ENCODE measurements at places on chromosomes 11 and 22. TPM values are rescaled to one million over a fixed set of nuclear protein-coding genes. Genes with fewer than 3 reads are reported as not detected.

The DAGLA gene
- 12.2 TPM for total RNA-seq

The SLC15A3 gene
- total RNA-seq, result 19.4 TPM

- no peak for DNase-seq
- no peaks in the 10 kb centered on the region for H3K36me3 ChIP-seq
- H3K4me1 ChIP-seq, result no peaks in the 10 kb centered on the region
- no peak overlapping the region for H3K4me3 ChIP-seq
- no peak overlapping the region for H3K27ac ChIP-seq
- no peaks in the 10 kb centered on the region for H3K27me3 ChIP-seq
These were observed 114.6 kb upstream of the BID start for GRCh38 chr22:17888855-17889254.

DNA sequence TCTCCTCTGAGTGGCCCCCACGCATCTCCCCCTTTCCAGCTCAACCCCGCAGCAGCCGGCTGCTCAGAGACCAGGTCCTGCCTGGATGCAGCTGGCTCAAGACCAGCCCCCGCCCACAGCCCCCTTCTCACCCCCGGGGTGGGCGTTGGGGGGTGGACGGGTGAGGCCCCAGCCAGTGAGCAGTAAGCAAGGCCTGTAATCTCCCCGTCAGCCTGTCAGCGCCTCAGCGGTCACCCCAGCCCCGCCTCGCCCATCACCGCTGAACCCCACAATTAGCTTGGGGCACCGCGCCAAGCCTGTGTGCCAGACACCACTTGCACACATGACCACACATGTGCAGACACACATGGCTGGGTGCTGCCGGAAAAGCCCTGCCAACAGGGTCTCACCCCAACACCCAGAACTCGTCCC lies 5.9 kb downstream of the PLXNB2 start:
- no peaks in the 10 kb centered on the region for H3K36me3 ChIP-seq
- H3K27ac ChIP-seq, result peak overlapping the region; percentile 94
- no peaks in the 10 kb centered on the region for H3K27me3 ChIP-seq
- peaks cover 74% of the 10 kb centered on the region for H3K4me1 ChIP-seq
- H3K4me3 ChIP-seq, result peak overlapping the region; percentile 15

The HTR3B gene
- total RNA-seq, result not detected

- H3K4me1 ChIP-seq, result no peaks in the 10 kb centered on the region
- no peak overlapping the region for H3K27ac ChIP-seq
- no peak overlapping the region for H3K4me3 ChIP-seq
- DNase-seq, result no peak
- no peaks in the 10 kb centered on the region for H3K27me3 ChIP-seq
These were observed 630.4 kb downstream of the OPCML start for GRCh38 chr11:132901638-132902471.

The PLAAT4 gene
- 47.6 TPM for total RNA-seq

- H3K27ac ChIP-seq, result peak overlapping the region; percentile 76
- H3K4me3 ChIP-seq, result peak overlapping the region; percentile 73
- H3K27me3 ChIP-seq, result no peaks in the 10 kb centered on the region
- no peaks in the 10 kb centered on the region for H3K36me3 ChIP-seq
- H3K4me1 ChIP-seq, result no peaks in the 10 kb centered on the region
These were observed 2.0 kb upstream of the LARGE1 start for GRCh38 chr22:33922349-33922681.

DNA sequence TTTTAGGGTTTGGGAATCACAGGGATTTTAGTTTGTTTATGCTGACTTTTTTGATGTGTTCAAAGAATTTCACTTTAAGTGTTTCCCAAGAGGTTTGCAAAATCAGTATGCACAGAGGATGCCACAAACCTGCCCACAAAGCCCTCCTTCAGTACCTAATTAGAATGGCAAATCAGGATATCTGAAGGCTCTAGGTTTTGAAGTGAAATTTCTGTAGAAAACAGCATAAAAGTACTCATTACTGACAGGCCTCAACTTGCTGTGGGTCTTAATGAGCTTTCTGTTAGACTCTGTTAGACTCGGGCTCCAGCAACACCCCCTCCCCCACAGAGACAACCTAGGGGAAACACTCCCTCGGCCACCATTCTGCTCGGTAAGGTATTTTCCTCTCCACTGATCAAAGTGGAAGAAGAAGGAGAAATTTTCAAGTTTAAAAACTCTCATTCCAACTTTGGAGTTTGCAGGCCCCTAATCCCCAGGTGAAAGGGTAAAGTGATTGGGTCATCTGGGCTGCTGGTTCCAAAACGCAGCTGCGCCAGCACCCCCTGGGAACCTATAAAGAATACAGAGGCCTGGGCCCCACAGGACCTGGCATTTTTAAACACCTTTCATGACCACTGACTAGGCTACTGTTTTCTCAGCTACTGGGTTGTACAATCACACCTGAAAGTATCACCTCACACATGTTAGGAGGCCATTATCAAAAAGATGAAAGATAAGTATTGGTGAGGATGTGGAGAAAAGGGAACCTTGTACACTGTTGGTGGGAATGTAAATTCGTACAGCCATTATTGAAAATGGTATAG lies 67.5 kb downstream of the PLEKHA7 start:
- no peak for DNase-seq
- H3K4me3 ChIP-seq, result no peak overlapping the region
- no peaks in the 10 kb centered on the region for H3K27me3 ChIP-seq
- no peaks in the 10 kb centered on the region for H3K4me1 ChIP-seq

DNA sequence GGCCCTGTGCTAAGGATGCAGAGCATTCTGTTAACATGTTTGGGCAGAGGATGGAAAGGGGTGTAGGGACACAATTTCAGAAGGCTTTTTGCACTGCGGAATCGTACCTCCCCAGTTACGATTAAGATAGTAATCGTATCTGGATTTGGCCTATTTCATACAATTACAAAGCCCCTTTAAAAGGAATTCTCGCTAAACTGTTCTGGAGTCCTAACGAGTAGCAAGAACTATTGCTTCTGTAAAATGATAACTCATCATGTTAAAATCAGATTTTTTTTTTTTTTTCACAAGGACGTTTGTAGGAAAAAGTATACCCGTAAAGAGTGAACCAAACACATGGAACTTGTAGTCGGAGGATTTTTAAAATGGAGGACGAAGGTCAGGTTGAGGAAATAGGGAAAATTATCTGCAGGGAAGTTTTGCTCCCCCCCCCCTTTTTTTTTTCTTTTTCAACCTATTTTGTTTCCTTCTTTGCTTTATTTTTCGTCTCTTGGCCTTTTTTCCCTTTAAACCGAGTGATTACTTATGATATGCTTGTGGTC lies 934 bp downstream of the HSD17B12 start:
- H3K4me1 ChIP-seq, result no peaks in the 10 kb centered on the region
- no peaks in the 10 kb centered on the region for H3K36me3 ChIP-seq
- H3K27ac ChIP-seq, result peak overlapping the region; percentile 86
- H3K27me3 ChIP-seq, result no peaks in the 10 kb centered on the region
- no peak for DNase-seq

GRCh38 chr11:86135319-86135714 lies 66.4 kb upstream of the PICALM start:
- H3K4me3 ChIP-seq, result no peak overlapping the region
- H3K36me3 ChIP-seq, result no peaks in the 10 kb centered on the region
- no peak for DNase-seq
- H3K27me3 ChIP-seq, result no peaks in the 10 kb centered on the region
- H3K27ac ChIP-seq, result no peak overlapping the region
- H3K4me1 ChIP-seq, result no peaks in the 10 kb centered on the region

GRCh38 chr11:100545970-100546369 lies 141.1 kb upstream of the ARHGAP42 start:
- DNase-seq, result no peak
- no peaks in the 10 kb centered on the region for H3K4me1 ChIP-seq
- H3K36me3 ChIP-seq, result no peaks in the 10 kb centered on the region

The KIF18A gene
- 3.8 TPM for total RNA-seq

DNA sequence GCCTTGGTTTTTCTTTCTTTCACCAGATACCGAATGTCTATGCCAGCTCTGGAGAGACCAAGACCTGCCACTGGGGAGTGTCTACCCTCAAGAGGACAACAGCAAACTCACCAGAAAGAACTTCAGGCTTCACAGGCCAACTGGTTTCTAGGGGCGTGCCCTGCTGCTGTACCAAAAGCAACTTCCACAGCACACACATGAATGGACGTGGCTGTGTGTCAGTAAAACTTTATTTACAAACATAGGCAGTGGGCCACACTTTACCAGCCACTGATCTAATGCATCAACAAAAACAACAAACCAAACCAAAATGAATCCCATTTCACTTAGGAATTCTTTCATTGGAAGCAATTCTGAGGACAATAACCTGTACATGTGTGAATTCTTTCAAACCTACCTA lies 16.7 kb downstream of the DEAF1 start:
- no peak overlapping the region for H3K4me3 ChIP-seq
- DNase-seq, result no peak
- H3K27me3 ChIP-seq, result no peaks in the 10 kb centered on the region
- H3K4me1 ChIP-seq, result no peaks in the 10 kb centered on the region
- peaks cover 14% of the 10 kb centered on the region for H3K36me3 ChIP-seq

- H3K27me3 ChIP-seq, result no peaks in the 10 kb centered on the region
- DNase-seq, result peak; percentile 83
- H3K36me3 ChIP-seq, result no peaks in the 10 kb centered on the region
- peaks cover 27% of the 10 kb centered on the region for H3K4me1 ChIP-seq
These were observed at the start of gene GAS2L1 for GRCh38 chr22:29306175-29306834. GAS2L1 (plus strand) TSS chr22:29306650; CDS start chr22:29308106, 1,456 bp downstream.

The PDGFB gene
- total RNA-seq, result 9.9 TPM

The USH1C gene
- not detected for total RNA-seq

DNA sequence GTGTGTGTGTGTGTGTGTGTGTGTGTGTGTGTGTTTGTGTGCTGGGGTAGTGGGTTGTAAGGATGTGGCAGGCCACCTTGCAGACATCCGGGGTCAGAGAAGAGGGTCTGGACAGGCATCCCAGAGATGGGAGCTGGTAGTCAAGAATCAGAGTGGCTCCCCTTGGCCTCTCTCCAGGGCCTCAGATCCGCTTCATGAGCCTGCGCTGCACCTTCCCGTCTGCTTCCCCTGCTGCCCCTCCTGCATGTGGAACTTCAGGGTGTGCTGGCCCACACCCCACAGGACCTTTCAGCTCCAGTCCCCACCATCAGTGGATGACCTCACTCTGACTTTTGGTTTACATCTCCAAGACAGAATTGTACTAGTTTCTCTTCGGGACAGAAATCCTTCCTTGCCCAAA lies 31.2 kb downstream of the TREH start:
- DNase-seq, result no peak
- H3K27ac ChIP-seq, result no peak overlapping the region
- no peaks in the 10 kb centered on the region for H3K4me1 ChIP-seq
- H3K36me3 ChIP-seq, result peaks cover 31% of the 10 kb centered on the region

DNA sequence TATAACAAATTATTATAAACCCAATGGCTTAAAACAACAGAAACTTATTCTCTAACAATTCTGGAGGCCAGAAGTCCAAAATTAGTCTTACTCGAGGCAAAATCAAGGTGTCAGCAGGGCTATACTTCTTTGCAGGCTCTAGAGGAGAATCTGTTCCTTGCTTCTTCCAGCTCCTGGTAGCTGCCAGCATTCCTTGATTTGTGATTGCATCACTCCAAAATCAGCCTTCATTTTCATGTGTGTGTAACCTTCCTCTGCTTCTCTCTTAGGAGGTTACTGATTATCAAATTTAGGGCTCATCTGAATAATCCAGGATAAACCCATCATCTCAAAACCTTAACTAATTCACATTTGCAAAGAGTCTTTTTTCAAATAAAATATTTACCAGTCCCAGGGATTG lies 23.6 kb downstream of the GALNT18 start:
- no peak for DNase-seq
- H3K36me3 ChIP-seq, result no peaks in the 10 kb centered on the region
- H3K27ac ChIP-seq, result no peak overlapping the region
- no peak overlapping the region for H3K4me3 ChIP-seq
- no peaks in the 10 kb centered on the region for H3K4me1 ChIP-seq

GRCh38 chr11:34859496-34859895 lies 56.7 kb downstream of the APIP start:
- H3K27me3 ChIP-seq, result no peaks in the 10 kb centered on the region
- no peak for DNase-seq
- H3K27ac ChIP-seq, result no peak overlapping the region
- H3K4me1 ChIP-seq, result no peaks in the 10 kb centered on the region
- no peaks in the 10 kb centered on the region for H3K36me3 ChIP-seq

The OR51E1 gene
- 4.4 TPM for total RNA-seq

DNA sequence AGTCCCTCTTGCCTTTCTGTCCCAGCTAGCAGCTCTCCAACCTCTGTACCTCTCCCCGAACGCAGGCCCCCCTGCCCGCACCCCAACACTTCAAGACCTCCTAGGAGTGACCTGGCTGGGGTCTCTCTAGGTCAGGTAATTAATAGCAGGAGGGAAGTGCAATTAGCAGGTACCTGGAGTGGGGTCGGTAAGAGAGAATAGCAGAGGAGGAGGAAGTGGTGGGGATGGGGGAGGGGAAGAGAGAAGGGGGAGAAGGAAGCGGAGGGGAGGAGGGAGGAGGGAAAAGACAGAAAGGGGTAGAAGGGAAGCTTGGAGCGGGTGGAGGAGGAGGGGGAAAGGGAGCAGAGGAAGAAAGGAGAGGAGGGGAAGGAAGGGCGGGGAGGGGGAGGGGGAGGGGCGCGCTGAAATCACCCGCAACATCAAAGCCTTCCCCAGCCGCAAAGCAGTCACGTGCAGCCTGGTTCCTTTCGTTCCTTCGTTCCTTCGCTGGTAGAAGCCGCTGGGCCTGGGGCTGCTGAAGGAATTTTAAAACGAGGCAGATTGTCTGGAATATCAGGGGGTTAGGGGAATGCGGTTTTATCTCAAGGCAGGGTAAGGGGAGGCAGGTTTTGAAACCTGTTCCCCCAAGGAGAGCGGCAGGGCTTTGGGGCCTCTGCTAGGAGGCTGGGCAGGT lies 29.3 kb upstream of the TCF20 start:
- H3K36me3 ChIP-seq, result no peaks in the 10 kb centered on the region
- no peak overlapping the region for H3K4me3 ChIP-seq
- H3K27me3 ChIP-seq, result no peaks in the 10 kb centered on the region

GRCh38 chr11:8720868-8721608 lies 38.4 kb downstream of the RPL27A start:
- H3K4me3 ChIP-seq, result no peak overlapping the region
- peak overlapping the region; percentile 77 for H3K27ac ChIP-seq
- DNase-seq, result peak; percentile 79
- peaks cover 50% of the 10 kb centered on the region for H3K4me1 ChIP-seq

- no peaks in the 10 kb centered on the region for H3K36me3 ChIP-seq
- DNase-seq, result no peak
- no peak overlapping the region for H3K27ac ChIP-seq
- no peaks in the 10 kb centered on the region for H3K27me3 ChIP-seq
- no peak overlapping the region for H3K4me3 ChIP-seq
These were observed 34.7 kb downstream of the MUC15 start for GRCh38 chr11:26537341-26537740.

GRCh38 chr22:42389143-42389542 lies 43.1 kb downstream of the NFAM1 start:
- no peaks in the 10 kb centered on the region for H3K36me3 ChIP-seq
- no peaks in the 10 kb centered on the region for H3K27me3 ChIP-seq
- no peak for DNase-seq
- no peak overlapping the region for H3K4me3 ChIP-seq
- no peak overlapping the region for H3K27ac ChIP-seq

The RIN1 gene
- total RNA-seq, result 16.9 TPM
